ENCODE measurements at places on chromosomes 2 and 18.

- peak; percentile 91 for DNase-seq
Measured at GRCh38 chr2:233350708-233351107, 3.6 kb upstream of the DGKD start.

DNA sequence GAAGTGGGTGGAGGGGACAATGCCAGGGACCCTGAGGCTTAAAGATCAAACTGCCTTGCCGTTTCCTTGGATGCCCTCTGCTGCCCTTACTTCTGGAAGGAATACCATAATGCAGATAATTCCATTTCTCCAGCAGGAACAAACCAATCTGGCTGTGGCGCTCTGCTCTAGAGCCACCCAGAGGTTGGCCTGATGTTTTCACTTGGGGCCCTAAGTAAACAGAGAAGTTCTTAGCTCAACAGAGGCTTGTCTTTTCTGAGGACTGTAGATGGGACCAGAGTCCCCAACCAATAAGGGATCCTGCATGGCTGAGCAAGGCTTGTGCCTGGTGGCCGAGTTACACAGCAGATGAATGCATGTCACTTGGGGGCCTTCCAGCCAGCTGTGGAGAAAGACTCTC lies 230.2 kb downstream of the ZBTB7C start:
- no peak for DNase-seq

GRCh38 chr2:109207176-109207575 lies 78.2 kb downstream of the SH3RF3 start:
- no peak for DNase-seq

GRCh38 chr2:205751569-205752031 lies 69.3 kb downstream of the NRP2 start:
- no peak for DNase-seq

DNA sequence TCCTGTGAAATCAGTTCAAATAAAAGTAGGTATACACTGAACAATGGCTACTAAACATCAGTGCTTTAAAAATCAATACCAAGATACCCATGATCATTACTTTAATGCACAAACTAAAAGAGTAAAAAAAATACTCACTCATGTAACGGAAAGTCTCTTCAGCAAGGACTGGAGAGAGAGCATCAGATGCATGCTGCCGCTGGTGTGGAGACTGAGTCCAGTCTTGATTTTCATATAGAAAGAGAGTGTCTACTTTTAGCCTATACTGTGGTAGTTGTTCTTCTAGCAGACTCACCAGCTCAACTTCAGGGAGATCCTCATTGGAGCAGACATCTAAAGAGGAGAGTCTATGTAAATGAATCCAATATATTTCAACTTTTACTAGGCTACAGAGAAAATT lies 44.0 kb downstream of the TRAK2 start:
- DNase-seq: no peak

- DNase-seq: no peak
Measured at GRCh38 chr2:227031379-227031778, 132.6 kb downstream of the COL4A4 start.

GRCh38 chr2:227805578-227805977 lies 8.1 kb upstream of the CCL20 start:
- no peak for DNase-seq

- DNase-seq: no peak
Measured at GRCh38 chr18:10131081-10131459, 217.3 kb downstream of the VAPA start.

DNA sequence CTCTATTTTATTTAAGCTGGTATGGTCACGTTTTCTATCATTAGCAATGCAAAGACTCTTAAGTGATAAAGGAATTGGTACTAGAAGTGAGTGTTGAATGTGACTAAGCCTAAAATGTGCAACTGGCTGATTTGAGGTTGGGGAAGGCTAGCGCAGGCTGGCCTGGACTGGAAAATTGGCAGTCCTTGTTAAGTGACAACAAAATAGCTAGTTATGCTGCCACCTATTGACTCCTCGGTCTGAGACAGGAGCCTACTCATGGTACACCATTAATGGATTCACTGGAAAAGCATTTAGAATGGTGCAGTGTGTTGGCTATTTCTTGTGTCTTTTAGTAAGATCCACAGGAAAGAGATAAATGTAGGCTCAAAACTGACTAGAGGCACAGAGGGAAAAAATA lies 5.7 kb upstream of the WIPF1 start:
- DNase-seq: no peak

All from kidney glomerular epithelial cell (primary cell).